ENCODE measurements at places on chromosomes 5 and 9. TPM values are rescaled to one million over a fixed set of nuclear protein-coding genes. Genes with fewer than 3 reads are reported as not detected.

Gene KIF3A
- 12.6 TPM for polyA plus RNA-seq

Gene IFNA13
- polyA plus RNA-seq = not detected

- no peak for DNase-seq
Measured at GRCh38 chr9:113381909-113382411, 5.2 kb upstream of the HDHD3 start.

- no peak for DNase-seq
Measured at GRCh38 chr9:20929276-20929675, 102.2 kb downstream of the HACD4 start.

Data from muscle of arm (tissue), 14 donors.